ENCODE measurements at places on chromosomes 4 and X.

DNA sequence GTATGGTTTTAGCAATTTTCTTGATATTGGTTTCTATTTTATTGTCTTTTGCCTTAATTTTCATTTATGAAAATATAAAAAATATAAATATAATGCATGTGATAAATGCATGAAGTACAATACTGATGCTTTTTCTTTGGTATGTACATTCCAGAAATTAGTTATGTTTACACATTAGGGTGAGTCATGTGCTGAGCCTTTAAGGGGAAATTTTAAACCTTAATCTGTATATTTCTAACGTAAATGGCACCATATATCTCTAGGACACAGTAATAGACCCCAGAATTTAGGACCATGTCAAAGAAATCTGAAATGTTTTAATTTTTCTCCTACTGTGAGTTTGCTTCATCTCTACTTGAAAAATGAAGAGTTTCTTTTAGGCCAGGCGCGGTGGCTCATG is 117.8 kb upstream of the SPRY1 start:
- DNase-seq, result no peak

DNA sequence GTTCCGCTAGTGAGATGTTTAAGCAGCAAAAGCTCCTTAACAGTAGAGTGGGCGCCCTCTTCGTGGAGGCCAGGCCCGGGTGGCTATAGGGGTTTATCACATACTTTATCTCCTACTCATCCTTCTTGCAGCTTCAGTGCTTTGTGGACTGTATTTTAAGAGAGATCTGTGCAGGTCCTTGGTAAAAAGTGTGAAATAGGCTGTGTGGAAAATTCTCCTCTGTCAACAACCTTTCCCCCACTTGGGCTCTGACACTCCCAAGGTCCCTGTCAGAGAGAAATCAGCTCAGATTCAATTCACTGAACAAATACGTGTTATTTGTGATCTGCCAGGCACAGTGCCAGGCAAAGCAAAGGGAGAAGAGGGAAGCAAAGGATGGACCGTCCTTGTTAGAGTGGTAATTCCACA is 214.3 kb upstream of the PPARGC1A start:
- no peak for DNase-seq

DNA sequence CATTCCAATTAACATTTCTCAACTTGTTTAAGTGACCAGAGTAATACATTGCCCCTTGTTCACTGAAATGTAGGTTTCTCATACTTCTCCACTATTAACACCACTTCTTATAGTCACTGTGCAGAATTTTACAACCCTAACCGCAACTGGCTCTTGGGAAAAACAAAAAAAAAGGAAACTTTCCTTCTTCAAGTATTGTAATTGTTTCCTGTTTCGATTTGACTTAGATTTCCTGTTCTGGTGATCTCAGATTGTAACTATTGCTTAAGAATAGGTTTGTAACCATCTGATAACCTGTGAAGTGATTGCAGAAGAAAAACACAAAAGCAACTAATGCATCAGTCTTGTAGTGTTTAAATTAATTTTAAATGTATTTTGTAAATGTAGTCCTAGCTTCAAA is 594.7 kb upstream of the GALNT7 start:
- DNase-seq, result no peak

- no peak for DNase-seq
These were observed 91.4 kb upstream of the GATB start for GRCh38 chr4:151852202-151852601.
